ENCODE measurements at places on chromosomes 5 and 9.

- DNase-seq, result no peak
Measured at GRCh38 chr9:99732715-99733114, 89.0 kb upstream of the NR4A3 start.

DNA sequence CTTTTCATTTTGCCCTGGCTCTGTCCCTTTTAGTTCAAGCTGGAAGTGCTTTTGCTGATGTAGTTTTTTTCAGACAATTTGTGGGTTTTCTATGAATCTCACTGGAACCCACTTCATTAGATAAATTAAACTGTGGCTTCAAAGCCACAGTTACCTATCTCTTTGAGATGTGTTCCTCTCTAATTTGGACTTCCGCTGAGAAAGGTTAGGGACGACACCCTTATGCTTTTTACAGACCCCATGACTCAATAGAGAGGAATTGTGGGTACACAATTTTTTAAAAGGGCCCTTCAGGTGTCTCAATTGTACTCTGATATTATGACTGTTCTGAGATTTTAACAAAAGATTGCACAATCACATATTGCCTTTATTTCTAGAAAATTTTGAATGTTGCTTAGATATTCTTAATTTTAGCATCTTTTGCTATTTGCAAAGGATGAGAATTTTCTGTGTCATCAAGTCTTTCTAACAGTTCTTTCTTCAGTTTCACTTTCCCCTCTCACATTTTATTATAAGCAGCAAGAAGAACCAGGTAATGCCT lies 110.6 kb downstream of the GADD45G start:
- DNase-seq, result no peak

GRCh38 chr9:3032898-3033297 lies 189.0 kb upstream of the PUM3 start:
- no peak for DNase-seq

- DNase-seq, result no peak
Measured at GRCh38 chr9:18955626-18956025, 77.4 kb downstream of the SAXO1 start.

DNA sequence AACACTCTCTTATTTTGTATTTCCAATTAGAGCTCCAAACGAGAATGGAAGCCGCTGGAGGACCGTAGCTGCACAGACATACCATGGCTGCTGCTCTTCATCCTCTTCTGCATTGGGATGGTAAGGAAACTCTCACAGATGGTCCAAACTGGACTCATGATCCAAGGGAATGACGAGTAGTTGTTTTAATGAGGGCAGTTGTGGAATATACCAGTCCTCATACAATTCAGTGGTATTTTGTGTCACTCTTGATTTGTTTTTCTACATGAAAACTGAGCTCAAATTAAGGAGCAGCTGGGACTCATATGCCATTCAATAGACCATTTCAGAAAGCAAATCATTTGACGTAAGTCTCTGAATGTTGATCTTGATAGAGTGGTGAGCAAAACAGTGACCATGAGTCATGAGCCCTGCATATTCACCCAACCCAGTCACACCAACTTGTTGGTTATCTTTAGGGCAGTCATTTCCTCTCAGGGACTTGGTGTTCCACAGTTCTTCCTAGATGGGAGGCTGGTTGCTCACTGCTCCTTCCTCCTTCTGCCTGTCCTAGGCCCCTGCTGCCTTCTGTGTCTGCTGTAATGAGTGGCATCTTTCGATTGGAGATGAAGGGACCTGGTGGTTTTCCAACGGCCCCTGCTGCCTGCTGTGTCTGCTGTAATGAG lies 54.9 kb downstream of the SLC44A1 start:
- DNase-seq, result no peak

GRCh38 chr9:133327834-133328484 lies 8.0 kb downstream of the SURF6 start:
- no peak for DNase-seq

- DNase-seq, result no peak
Measured at GRCh38 chr5:78974601-78975000, 10.5 kb downstream of the ARSB start.

- no peak for DNase-seq
Measured at GRCh38 chr5:152547202-152547601, 142.1 kb upstream of the NMUR2 start.

DNA sequence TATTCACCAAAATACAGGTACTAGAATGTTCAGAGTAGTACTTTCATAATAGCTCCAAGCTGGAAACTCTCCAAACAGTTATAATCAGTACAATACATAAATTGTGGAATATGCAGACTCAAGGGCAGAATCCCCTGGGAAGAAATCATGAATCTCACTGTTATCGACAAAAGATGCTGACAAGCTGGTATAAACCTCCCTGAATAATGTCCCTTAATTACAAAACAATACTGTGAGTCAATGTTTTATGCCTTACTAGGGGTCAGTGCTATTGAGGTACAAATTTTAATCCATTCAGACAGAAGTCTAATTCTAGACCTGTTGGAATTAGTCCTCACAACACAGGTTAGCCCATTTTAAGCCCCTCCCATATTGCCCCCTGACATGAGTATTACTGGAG lies 532.3 kb downstream of the DTWD2 start:
- no peak for DNase-seq

Data from lower lobe of right lung (tissue), 2 donors.